Stimulated activated CD8-positive, alpha-beta memory T cell treated with anti-CD3 and anti-CD28 coated beads, Interleukin-15, amount 100 ng/mL, for 24 hours (primary cell): ENCODE measurements at places on chromosomes 3 and 15.

GRCh38 chr3:106826791-106827311, 550.4 kb upstream of the CCDC54 start:
- DNase-seq, result no peak

GRCh38 chr3:128698211-128699047, 27.6 kb upstream of the RAB7A start:
- DNase-seq, result no peak

GRCh38 chr15:27065151-27065550, 94.2 kb downstream of the GABRG3 start:
- DNase-seq, result no peak

- DNase-seq, result no peak
These were observed 25.4 kb downstream of the KY start for GRCh38 chr3:134625462-134625861.

- DNase-seq, result no peak
These were observed 92.3 kb upstream of the TJP1 start for GRCh38 chr15:29914511-29914926.

DNA sequence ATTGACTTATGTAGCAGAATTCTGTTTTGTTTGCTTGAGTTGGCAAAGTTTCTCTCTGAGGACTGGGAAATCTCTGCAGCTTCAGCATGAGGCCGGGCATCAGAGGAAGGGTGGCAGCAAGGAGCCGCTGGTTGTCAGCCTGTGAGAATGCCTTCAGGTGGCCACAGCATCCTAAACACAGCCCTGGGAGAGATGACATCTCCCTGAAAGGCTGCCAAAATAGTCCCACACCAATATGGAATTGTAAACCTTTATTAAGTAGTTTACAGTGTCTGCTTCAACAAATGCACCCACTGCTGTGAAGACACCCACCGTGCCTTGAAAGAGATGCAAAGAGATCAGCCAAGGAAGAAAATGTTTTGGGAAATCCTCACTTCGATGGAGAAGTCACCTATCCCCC, 609.7 kb upstream of the ARRDC4 start:
- no peak for DNase-seq

GRCh38 chr3:81789691-81790090, 28.2 kb upstream of the GBE1 start:
- DNase-seq, result no peak

DNA sequence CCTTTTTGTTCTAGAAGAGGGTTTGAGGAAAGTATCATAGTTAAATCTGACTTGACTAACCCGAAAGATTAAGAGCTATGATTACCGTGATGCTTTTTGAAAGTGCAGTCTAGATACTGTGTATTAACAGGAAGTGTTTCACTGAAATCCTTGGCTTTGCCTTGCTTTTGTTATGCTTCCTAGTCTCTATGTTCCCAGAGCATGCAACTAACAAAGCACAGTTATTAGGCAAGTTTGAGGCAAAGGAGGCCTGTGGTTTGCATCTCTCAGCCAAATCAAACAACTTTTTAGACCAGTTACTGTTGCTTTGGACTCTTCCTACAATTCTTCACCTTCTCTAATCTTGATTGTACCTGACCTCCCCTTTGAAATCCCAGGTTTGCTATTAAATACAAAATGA, 3.9 kb downstream of the LXN start:
- DNase-seq, result no peak

DNA sequence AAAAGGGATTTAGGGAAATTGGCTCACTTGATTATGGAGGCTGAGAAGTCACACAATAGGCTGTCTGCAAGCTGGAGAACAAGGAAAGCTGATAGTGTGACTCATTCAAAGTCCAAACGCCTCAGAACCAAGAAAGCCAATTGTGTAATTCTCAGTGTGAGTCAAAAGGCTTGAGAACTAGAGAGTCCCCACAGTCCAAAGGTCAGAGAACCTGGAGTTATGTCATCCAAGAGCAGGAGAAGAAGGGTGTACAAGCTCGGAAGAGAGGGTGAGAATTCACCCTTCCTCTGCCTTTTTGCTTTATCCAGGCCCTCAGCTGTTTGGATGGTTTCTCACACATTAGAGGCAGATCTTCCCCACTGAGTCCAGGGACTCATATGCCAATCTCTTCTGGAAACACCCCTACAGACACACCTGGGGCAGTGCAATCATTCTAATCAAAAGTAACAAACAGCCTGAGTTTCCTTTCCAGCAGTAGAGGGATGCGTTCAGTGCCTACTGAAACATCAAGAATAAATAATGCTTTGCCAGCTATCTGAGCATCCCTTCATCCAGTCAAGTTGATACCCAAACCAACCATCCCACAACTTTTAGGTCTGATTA, 271.5 kb downstream of the SATB1 start:
- no peak for DNase-seq

DNA sequence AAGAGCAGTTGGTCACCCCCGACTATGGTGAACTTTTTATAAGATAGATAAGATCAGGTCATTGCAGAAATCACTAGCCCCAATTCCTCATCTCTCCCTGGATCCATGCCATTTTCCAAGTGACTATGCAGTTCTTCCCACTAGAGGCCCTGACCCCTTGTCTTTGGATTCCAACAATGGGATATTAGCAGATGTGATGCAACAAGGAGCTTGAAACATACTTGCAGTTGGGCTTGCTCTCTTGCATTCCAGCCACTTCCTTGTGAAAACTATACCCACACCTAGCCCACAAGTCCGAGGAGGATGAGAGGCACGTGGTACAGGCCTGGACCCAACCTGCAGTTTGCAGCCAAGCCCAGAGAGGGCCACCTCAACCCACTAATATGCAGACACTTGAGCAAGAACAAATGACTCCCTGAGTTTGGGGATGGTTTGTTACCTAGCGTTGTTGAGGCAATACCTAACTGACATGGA, 60.6 kb downstream of the SUCLG2 start:
- no peak for DNase-seq

DNA sequence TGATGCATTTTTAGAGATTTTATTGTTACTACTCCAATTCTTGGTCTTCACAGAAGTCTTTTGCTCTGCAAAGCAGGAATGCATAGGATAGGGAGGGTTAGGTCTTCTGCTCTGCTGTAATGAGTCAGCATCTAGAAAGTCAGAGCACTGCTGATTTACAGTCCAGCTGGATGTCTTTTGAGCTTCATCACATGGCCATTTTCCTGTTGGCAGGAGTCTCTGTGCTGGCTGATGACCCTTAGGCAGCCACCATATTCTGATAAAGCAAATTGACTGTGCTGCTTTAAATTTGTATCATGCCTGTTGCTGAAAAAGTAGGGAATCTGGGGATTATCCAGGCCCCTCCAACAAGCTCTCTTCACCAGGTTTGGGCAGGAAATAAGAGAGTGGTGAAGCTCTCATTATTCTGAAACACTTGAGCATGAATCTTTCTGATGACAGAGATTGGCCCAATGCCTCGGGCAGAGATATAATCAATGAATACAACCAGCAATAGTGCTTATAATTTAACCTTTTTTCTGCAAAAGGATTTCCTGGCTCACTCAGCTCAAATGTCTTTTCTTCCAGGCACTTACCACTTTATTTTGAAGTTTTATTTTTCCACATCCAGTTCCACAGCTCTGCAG, 9.7 kb upstream of the CRBN start:
- DNase-seq, result no peak

DNA sequence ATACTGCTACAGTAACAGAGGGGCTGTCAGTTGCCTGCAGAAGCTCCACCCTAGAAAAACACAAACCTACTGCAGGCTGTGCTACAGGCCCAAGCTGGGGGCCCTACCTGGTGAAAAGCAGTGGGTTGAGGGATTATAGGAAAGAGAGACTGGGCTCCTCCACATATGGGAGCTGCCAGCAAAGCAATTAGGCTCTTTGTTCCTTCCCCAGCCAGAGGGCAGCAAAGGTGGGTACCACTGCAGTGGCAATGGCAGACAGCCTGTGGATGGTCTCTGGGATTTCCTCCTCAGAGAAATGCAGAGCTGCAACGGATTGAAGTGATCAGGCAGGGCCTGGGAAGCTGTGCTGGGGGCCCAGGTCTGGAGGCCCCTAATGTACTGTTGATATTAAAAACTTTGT, 19.1 kb upstream of the DNAAF4 start:
- DNase-seq, result no peak

GRCh38 chr3:16950845-16951244, 66.1 kb downstream of the PLCL2 start:
- DNase-seq, result no peak

DNA sequence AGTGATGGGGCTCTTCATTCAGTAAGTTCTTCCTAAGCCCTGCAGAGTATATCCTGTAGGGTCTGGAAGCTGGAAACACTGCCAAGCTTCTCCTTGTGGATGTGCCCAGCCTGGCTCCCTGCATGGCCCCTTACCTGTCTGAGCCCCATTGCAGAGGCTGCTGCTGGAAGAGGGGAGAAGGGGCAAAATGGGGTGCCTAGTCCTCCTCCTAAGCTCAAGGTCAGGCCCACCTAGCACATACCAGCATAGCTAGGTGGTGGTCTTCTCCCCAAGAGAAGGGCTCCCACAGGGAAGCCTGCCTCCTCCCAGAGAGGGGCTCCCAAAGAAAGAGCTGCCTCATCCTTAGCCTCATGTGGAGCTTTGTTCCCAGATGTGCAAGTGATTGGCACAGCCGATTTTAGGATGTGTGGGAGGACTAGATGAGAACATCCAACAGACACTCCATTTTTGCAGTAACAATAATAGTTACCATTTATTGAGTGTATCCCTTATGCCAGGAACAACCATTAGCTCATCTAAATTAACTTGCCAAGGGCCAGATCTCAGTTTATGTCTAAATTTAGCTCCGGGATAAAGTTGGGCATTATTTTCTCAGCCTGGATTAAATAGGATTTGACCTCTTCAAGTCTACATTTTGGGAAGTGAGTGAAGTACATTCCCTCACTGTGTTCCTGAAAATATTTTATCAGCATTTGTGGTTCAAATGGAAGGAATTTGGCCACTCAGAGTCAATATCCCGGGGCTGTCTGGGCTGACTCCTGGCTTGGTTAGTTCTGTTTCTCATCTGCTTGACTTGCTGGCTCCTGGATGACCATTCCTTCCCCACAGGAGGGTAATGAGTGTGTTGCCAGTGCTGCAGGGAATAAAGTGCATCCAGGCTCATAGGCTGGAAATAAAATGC, 291.1 kb upstream of the ROPN1 start:
- no peak for DNase-seq
